ENCODE measurements at places on chromosomes 2 and 18. TPM values are rescaled to one million over a fixed set of nuclear protein-coding genes. Genes with fewer than 3 reads are reported as not detected.

ACMSD gene
- not detected for total RNA-seq

GRP gene
- total RNA-seq, result not detected

GDF7 gene
- total RNA-seq, result not detected

CENPA gene
- total RNA-seq, result not detected

- DNase-seq, result peak; percentile 9
These were observed 132.9 kb upstream of the HDAC4 start for GRCh38 chr2:239533569-239534316.

DNA sequence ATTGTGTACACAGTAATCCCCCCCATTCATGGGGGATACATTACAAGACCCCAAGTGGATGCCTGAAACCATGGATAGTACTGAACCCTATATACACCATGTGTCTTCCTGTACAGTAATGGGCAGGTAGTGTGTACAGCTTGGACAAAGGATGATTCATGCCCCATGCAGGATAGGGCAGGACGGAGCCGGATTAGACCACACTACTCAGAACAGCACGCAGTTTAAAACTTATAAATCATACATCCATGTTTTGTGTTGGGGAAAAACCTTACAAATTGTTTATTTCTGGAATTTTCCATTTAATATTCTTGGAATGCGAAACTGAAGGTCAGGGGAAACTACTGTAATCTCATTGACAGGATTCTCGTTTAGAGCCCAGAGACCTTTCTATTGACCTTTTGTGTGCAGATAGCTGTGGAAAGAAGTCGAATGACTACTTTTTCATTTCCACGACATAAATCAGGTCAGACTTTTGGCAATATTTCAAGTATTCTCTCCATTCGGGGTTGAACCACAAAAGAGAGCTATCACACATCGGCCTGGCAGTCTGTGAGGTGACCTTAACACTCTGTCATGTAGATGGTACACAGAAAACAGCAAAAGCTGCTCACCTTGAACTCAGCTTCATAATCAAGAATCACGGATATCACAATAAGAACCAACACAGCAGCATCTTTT, 9.9 kb upstream of the YPEL5 start:
- DNase-seq, result no peak

GRCh38 chr2:206502729-206503128, 59.4 kb downstream of the ADAM23 start:
- DNase-seq, result no peak

DNA sequence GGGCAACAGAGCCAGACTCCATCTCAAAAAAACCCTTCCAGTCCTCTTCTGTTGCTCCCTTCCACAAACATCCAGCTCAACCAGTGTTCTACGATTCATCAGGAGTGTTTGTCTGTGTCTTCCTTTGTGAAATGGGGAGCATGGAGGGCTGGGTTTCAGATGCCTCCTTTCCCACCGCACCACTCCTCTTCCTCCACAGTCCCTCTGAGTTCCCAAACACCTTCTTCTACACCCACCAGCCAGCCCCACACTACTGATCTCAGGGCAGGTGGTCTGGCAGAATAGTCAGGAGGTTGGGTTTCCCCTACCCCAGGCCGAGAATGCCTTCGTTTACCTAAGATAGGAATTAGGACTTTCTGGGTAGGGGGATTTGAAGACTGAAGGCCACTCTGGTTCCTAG, 36.9 kb downstream of the NGEF start:
- no peak for DNase-seq

DNA sequence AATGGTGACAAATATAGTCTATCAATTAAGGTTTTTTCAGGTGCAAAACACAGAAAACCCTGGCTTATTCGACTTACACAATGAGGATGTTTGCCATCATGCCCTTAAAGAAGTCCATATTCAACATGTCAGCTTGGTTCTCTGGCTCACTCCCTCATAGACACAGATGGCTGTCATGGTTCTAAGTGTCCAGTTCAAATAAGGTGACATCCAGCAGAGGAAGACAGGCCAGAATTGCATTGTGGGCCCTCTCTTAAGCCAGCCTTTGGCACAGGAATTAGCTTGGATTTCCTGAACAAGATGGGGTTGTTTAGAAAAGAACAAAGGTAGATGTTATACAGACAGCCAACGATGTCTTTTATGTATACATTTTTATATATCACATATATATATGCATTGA, 18.7 kb upstream of the SLC1A4 start:
- DNase-seq, result no peak

- no peak for DNase-seq
These were observed 79.6 kb downstream of the GAREM1 start for GRCh38 chr18:32391126-32391525.
